Heart right ventricle (tissue), 16 donors: ENCODE measurements at places on chromosomes 3 and 15.

DNA sequence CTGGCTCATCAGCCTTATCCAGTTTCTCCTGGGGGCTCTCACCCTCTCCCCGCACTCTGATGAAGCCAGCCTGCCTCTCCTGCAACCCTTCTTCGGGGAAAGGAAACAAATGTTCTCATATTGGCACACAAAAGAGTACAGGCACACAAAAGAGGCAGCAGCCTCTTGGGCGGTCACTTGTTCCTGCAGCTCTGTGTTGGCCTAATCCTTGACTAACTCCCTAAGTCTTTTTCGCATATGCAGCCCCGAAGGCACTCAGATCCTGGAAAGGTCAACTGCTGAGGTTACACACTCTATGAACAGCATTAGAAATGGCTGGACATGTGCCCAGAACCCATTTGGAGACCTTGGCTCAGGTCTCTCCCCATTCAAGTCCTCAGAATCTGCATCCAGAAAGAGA is 7.4 kb upstream of the CAMP start:
- peak; percentile 43 for DNase-seq

DNA sequence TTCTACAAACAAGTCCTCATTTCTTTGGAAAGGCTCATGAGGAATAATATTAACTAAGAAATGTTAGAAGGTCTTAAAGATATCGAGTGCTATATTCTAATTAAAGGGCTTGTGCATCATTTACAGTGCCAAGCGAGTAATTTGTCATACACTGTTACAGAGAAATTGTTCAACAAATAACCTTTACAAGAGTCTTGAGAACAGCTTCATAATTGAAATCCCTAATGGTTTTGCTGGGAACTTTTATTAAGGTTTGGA is 209.5 kb downstream of the MECOM start:
- no peak for DNase-seq

DNA sequence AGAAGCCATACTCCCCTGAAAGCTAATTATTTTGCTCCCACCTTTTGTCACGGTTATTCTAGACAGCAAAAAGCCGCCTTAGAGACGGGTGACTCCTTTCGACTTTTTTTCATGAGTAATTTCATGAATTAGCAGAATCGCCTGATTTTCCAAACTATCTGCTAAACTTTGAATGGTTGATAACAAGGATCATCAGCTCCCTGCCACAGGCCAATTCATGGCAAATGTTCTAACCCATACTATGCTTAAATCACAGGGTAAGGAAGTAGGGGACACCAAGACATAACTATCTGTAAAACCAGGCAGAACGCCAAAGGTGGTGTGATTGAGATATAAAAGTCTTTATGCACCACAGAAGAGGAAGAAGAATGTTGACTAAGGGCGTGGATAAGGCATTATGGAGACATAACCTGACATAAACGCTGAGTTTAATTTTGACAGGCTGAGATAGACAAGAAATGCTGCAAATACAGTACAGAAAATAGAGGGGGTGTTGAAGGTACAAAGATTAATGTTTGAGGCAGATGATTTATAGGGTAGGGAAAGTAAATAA is 891 bp upstream of the DMXL2 start:
- no peak for DNase-seq

- DNase-seq = no peak
Observed at GRCh38 chr3:187889601-187890404, 144.5 kb upstream of the BCL6 start.

- no peak for DNase-seq
Observed at GRCh38 chr3:146803745-146804144, 198.6 kb upstream of the PLSCR5 start.

- no peak for DNase-seq
Observed at GRCh38 chr3:72738752-72739530, 109.3 kb downstream of the SHQ1 start.
